Stimulated activated CD4-positive, alpha-beta T cell treated with anti-CD3 and anti-CD28 coated beads, Interleukin-1b, Interleukin-23, amount 100 ng/mL, for 1 hour (primary cell): ENCODE measurements at places on chromosomes 2 and 18.

DNA sequence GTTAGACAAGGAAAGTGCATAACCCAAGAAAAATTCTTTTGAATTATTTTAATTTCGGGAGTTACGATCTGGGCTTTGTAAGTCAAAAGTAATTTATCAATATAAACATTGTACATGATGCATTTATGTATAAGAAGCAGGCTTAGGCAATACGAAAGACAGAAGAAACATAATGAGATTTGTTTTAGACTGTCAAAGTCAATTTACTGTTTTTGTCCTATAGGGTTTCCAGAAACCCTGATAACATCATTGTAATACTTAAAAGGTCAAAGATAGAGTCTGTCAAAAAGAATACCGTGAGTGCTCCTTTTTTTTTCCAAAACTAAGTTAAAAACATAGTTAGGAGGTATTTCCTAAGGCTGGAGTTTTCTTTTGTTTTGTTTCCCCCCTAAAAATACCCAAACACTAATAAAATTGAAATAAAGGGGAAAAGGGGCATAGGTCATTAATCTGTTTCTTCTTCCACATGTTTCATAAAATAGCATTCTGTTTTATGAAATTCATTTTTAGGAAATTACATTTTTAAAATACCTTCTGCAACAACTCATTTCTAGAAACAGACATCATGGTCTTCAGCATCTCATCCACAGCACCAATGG lies 16.1 kb downstream of the C1D start:
- DNase-seq, result no peak

GRCh38 chr2:86052676-86053075 lies 53.0 kb downstream of the POLR1A start:
- no peak for DNase-seq

DNA sequence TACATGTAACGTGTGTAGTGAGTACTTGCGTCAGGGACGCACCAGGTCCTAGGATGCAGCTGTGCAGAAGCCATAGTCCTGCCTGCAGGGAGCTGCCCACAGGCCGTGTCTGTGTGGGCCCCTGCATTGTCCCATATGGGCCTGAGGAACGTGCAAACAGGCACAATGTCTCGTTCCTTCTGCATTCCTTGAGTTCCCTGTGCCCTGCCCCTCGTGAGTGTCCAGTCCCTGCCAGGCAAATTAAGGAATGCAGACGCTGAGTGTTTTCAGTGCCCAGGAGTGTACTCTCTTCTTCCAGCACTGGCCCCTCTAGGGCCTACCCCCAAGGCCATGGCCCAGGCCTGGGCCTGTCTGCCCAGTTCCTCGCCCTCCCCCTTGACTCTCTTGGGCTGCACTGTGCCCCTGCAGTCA lies 61.8 kb downstream of the FAM168B start:
- no peak for DNase-seq

DNA sequence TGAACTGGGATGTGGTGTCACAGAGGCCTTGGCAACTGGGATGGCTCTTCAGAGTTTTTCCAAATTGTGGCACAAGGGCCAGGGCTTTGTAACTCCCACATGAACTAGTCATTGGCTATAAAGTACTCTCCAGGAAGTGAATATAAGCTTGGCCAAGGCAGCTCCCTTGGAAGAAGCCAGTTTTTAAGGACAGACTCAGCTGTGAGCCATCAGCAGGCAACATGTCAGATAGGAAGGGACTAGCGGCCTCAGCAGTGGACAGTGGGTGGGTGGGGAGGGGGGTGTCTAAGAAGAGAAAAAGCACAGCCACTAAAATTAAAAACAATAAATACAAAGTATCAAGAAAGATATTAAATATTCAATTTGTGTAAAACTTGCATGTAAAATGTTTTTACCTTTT lies 691.1 kb upstream of the PIK3C3 start:
- no peak for DNase-seq

- no peak for DNase-seq
Observed at GRCh38 chr2:72722492-72723070, 103.3 kb downstream of the EXOC6B start.
